ENCODE measurements at places on chromosomes 5 and 9. TPM values are rescaled to one million over a fixed set of nuclear protein-coding genes. Genes with fewer than 3 reads are reported as not detected.

Gene FOXD4L6
- not detected for total RNA-seq

Gene RANBP3L
- total RNA-seq = not detected

Gene FGF18
- not detected for total RNA-seq

Gene BDP1
- 11.2 TPM for total RNA-seq

Gene EGR1
- total RNA-seq = 11.5 TPM

Gene EIF4E1B
- not detected for total RNA-seq

Gene KCNV2
- total RNA-seq = not detected

Gene FBXO10
- total RNA-seq = 9.0 TPM

Gene TAF11L5
- total RNA-seq = not detected

Gene RASGEF1C
- not detected for total RNA-seq

Gene ZFAND5
- total RNA-seq = 50.7 TPM

Gene FAM13B
- total RNA-seq = 2.7 TPM

Gene ACSL6
- total RNA-seq = under 0.01 TPM

Gene MUSK
- 0.18 TPM for total RNA-seq
